Activated gamma-delta T cell (primary cell): ENCODE measurements at places on chromosomes 3 and 15.

DNA sequence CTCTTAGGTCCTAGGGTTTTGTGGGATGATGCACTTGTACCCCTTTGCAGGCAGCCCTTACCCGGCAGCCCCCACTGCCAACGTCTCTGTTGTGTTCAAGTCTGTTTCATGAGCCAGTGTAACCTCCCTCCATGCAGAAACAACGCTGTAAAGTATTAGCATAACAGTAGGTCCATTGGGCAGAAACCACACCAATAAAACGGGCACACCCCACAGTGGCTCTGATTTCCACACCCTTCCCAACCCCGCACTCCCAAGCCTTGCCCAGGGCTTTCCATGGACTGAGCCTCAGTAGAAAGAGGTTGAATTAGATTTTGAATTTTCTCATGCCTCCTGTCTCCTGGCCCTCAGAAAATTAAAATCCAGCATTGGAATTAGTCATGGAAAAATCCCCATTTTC lies 124.5 kb downstream of the CACNA1D start:
- DNase-seq, result no peak

- DNase-seq, result no peak
Observed at GRCh38 chr3:60323651-60324050, 927.6 kb downstream of the FHIT start.

DNA sequence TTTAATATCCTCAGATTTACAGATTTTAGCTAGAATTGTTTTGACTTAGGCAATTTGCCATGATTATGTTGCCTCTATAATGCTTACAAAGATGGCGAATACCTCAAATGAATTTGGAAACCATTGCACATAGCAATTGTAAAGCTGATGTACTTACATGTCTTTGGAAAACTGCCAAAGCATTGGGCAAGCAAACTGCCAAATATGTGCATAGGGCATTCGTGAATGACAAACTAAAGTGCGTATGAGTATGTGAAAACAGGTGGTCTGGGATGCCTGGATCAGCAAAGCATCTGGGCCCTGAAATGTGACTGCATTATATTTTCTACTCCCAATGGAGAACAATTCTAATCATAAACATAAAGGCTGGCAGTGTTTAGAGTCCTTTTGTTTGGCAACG lies 445.3 kb upstream of the ROBO1 start:
- no peak for DNase-seq

DNA sequence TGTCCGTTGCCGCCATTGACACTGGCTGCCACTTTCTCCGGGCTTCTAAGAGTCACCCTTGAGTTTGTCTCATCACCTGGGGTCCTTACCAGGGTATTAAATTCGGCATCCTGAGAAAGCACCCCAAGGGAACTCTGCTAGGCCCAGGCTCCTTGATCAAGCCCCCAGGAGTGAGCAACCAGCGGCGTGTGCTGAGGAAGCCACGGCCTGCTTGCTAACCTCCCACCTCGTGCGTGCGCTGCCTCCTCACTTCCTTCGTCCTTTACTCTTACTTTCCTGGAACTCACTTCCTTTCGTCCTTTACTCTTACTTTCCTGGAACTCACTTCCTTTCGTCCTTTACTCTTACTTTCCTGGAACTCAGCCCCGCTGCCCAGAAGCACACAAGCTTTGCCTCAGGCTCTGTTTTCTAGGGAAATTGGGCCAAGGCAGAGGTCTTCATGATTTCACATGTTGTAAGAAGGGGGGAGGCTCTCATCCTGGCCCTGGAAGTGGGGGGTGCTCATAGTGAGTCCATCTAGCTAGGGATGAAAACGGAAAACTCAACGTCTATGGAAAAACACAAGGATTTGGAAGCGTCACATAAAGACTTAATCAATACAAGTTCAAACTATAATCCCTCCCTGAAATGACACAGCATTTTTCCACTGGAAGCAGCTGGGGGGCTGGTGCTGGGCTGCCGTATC lies 36.7 kb upstream of the BDH1 start:
- DNase-seq, result no peak

- DNase-seq, result no peak
Observed at GRCh38 chr15:90691369-90691768, 25.8 kb upstream of the BLM start.

GRCh38 chr3:131348911-131349310 lies 32.7 kb upstream of the NUDT16 start:
- no peak for DNase-seq

DNA sequence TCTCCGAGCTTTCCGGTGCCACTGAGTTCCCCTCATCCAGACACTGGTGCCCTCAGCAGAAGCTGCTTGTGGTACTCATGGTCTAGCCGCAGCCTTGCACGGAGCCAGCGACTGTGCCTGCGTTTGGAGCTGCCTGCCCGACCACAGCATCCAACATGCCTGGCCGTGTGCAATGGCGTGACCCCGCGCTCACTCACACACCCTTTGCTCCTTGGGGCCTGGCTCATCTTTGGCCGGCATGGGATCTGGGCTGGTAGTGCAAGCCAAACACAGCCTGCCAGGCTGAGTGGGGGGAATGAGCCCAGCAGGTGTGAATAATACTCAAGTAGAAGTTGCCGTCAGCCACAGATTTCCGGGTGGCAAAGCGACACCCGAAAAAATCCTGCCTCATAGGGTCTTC lies 1178.7 kb upstream of the GBE1 start:
- no peak for DNase-seq

- no peak for DNase-seq
Observed at GRCh38 chr3:116000311-116000710, 377.0 kb downstream of the GAP43 start.
